ENCODE measurements at places on chromosomes 1 and 21.

DNA sequence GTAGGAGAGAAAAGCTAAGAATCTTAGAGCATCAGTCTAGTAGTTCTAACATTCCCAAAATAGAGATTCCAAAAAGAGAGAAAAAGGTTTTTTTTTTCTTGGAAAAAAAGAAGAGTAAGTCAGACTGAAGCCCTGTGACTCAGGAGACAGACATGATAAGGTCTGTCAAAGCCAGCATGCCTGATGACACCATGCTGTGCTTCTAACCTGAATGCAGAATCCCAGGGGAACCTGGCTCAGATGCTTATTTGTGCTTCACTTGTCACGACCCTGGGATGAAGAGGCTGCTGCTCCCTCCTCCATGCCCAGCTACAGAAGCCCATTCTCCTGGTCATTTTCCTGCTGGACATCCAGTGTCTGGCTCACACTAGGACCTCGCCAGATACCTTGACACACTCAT lies 44.3 kb downstream of the ERICH3 start:
- DNase-seq, result no peak

- no peak for DNase-seq
Measured at GRCh38 chr1:4837752-4838151, 183.3 kb downstream of the AJAP1 start.

DNA sequence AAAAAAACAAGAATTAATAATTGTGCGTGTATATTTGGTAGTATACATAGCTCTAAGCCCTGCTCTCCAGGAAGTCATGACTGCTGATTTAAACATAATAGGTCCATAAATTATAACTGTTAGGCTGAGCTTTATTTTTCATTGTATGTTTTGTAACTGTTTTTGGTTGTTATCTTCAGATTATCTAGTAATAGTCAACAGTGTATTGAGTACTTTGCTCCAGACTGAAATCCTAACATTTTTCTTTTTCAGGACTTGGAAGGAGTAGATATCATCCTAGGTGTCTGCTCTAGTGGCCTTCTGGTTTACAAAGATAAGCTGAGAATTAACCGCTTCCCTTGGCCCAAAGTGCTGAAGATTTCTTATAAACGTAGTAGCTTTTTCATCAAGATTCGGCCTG lies 90.9 kb downstream of the TMEM200B start:
- peak; percentile 72 for DNase-seq

- DNase-seq, result peak; percentile 28
Measured at GRCh38 chr1:54273795-54274163, 73.8 kb downstream of the MRPL37 start.

DNA sequence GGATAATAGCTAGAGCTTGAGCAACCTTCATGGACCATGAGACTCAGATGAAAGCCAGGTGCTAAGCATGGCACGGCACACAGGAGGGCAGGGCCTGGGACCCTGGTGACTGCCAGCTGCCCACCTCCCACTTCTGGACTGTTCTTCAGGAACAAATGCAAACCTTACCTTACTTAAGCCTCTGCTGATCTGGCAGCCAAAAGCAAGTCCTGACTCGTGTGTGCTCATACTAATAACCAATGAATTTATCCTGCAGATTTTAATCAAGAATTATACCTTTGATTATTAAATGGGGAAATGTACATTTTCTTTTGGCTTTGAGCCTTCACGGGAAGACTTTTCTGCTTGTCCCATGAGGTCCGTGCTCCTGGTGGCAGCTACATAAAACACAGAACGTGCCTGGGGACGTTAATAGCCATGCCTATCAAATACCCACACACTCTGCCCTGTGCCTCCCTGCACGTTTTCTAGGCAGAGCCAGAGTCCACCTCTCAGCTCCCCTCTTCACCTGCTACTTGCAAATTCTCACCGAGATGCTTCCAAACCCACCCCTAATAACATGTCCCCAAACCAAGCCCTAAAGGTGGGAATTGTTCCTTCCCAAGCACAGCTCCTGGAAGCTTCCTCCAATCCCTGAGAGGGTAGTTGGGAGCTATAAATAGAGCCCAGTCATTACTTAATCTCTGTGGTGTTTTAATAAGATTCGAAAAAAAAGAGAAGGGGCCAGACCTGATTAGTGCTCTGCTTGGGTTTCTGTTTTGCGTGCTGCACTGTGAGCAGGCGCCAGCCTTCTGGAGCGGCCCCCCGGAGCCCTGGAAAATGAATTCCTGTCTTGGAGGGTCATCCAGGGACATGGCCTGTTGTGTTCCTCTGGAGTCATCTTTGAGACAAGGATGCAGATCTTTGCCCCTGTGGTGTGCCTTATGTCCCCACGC lies 33.5 kb downstream of the SLC1A7 start:
- DNase-seq, result no peak

DNA sequence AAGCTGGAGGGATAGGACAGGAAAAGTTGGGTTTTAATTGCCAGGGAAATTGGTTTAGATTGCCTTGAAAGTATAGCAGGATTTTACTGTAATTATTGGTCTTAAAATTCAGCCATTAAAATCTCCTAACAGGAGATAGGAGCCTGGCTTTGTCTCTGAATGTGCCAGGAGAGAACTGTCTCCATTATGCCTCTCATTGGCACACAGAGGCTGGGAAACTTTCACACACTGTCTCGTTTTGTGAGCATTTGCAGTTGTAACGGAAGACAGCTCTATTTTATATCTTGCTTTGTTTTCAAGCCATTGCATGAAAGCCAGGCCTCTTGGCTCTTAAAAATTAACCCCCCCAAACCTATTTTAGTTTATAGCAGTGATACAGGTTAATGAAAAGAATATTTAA lies 12.5 kb downstream of the DNAJC6 start:
- DNase-seq, result no peak

GRCh38 chr1:38656726-38657125 lies 202.8 kb downstream of the RRAGC start:
- no peak for DNase-seq

- no peak for DNase-seq
Measured at GRCh38 chr1:214615871-214616270, 12.9 kb downstream of the CENPF start.

GRCh38 chr21:40886931-40887330 lies 40.0 kb upstream of the DSCAM start:
- no peak for DNase-seq

GRCh38 chr1:7292714-7293419 lies 478.2 kb upstream of the VAMP3 start:
- DNase-seq, result no peak

DNA sequence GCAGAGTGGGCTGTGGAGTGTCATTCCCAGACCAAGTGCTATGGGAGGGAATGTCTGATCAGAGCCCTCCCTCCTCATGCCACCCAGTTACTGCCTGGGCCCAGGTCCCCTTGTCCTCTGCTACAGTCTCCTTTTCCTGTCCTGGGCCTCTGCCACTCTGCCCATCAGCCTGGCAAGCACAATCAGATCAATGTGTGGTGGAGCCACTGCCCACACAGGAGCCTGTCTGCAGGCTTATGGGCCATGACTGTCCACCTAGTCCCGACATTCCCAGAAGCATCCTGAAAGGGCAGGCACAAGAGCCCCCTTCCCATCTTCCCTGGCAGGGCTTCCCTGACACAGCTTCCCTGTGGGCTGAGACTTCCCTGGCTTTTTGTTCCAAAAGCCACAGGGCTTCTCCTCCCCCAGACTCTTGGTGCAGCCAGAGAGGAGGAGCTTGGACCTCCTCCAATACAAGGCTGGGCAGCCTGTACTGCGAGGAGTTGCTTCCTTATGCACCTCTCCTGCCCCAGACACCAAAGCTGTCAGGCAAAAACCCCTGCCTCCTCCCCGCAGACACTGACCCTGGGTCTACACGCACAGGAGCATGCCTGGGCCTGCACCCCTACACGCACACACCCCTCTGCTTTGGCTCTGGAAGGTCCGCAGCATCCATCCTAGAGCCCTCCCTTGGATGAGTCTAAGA lies 29.2 kb upstream of the CNTN2 start:
- no peak for DNase-seq

DNA sequence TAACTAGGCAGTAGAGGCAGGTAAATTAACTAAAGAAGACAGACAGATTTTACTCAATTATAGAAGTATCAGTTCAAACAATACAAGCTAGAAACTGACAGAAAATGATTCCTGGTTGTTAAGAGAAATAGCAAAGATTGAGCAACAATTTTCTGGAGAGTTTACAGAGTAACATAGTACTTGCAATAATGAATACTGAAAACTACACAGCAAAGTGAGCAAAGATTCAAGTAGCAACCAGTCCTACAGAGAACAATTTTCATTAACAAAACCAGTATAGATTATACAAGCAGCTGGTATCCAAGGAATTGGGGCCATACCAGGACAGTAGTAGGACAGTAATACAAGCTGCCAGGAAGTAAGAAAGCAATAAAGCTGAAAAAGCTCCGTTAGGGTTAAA lies 37.6 kb downstream of the EYA3 start:
- no peak for DNase-seq

- no peak for DNase-seq
Measured at GRCh38 chr1:156493154-156493631, 7.4 kb downstream of the MEF2D start.

GRCh38 chr1:201254625-201255478 lies 28.5 kb upstream of the PKP1 start:
- peak; percentile 65 for DNase-seq

- DNase-seq, result no peak
Measured at GRCh38 chr1:240737766-240738265, 125.9 kb upstream of the GREM2 start.

GRCh38 chr1:48177257-48177656 lies 45.3 kb upstream of the SLC5A9 start:
- no peak for DNase-seq

DNA sequence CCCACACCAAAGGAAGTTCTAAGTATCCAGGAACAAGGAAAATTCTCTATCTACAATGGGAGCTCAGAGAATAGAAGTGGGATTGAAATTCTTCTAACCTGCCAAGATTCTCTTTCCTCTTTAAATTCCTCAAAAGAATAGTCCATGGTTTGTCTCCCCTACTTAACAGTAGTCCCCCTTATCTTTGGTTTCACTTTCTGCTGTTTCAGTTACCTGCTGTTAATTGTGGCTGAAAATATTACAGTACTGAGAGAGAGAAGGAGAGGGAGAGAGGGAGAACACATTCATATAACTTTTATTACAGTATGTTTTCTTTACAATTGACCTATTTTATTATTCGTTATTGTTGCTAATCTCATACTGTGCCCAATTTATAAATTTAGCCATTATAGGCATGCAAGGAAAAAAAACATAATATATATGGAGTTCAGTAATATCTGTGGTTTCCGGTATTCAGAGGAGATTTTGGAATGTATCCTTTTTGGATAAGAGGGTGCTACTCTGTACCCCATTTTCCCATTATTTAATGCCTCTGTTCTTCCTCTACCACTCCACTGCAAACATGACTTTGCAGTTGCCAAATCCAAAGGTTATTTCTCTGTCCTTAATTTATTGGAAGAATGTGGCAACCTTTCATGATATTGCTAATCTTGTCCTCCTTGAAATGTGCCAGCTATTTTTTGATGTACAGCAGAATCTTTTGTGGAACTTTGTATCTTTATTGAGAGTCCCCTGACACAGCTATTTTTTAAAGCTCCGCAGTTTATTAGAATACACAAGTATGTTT lies 68.0 kb downstream of the USP25 start:
- no peak for DNase-seq

DNA sequence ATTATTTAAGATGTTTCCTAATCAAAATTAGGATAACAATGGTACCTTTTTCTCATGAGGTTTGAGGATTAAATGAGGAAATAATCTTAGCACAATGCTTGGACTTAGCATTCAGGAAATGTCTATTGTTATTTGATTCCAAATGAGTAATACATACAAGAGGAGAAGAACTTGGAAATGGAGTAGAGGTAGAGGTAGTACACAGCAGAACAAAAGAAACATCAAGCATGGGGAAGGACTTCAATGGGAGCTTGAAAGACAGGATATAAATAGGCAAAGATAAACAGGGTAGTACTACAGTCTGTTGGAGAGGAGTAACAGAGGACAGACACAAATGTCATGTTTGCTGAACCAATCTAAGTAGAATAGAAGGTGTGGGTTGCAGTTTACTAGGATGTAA lies 59.5 kb upstream of the RGS2 start:
- no peak for DNase-seq

DNA sequence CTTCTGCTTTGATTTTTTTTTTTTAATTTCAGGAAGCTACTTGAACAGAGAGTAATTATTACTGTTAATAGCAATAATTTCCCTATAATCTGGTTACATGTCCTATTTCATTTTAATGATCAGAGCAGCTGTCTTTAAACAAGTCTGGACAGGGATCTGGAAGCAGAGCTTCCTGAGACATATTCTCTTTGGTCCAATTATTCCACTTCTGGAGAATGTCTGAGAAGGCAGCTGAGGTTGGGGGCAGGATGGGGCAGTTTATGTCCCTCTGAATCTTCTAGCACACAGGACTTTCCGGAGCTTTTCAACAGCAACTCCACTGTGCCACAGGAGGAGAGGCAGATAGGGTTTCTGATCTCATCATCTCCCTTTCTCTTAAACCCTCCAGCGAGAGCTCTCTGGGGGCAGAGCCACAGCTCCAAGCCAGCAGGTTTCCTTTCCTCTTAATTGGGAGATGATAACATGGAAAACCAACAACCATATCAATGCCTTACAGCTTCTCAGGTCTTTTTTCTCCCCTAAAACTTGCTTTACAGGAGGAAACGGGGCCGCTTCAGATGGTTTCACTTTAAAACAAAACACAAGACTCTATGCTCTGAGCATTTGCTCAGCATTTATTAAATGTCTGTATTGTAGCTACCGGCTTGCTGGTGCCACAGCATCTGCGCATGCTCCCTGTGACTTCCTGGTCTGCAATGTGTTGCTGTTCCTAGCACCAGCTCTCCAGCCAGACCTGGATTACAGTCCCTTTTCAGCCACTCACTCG lies 425.7 kb upstream of the USP24 start:
- DNase-seq, result no peak

- DNase-seq, result no peak
Measured at GRCh38 chr1:65393928-65394327, 26.5 kb upstream of the LEPR start.
